ENCODE measurements at places on chromosomes 13 and 19.

- DNase-seq, result no peak
Measured at GRCh38 chr13:28631801-28632200, 27.1 kb upstream of the POMP start.

DNA sequence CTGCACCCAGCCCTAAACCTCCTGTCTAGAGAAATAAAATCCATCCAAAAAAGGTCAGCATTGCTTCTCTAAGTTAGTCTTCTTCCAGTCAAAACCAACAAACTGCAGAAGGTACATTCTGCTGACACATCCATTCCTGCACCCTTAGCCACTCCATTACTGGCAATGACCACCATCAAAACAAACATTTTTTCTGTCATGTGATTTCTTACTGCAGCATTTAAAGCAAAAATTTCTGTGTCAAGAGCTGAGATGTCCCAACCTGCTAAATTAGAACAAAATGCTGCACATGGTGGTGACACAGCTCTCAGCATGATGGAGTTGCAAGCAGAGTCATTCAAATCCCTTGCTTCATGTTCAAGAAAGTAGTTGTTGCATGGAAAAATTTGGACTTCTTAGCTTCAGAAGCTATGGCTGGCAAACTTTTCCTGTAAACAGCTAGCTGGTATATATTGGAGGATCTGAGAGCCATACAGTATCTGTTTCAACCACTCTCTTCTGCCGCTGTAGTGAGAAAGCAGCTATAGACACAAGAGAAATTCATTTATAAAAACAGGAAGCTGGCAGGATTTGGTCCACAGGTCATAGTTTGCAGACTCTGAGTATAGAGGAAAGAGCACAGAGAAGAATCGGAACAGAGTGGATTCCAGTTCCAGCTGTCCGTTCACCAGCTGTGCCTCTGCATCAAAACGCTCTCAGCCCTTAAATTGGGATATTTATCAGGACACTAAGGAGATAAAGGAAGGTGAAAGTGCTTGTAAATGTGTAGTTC is 17.4 kb downstream of the RUBCNL start:
- DNase-seq, result no peak

GRCh38 chr13:42239161-42239560 is 32.8 kb upstream of the AKAP11 start:
- no peak for DNase-seq

DNA sequence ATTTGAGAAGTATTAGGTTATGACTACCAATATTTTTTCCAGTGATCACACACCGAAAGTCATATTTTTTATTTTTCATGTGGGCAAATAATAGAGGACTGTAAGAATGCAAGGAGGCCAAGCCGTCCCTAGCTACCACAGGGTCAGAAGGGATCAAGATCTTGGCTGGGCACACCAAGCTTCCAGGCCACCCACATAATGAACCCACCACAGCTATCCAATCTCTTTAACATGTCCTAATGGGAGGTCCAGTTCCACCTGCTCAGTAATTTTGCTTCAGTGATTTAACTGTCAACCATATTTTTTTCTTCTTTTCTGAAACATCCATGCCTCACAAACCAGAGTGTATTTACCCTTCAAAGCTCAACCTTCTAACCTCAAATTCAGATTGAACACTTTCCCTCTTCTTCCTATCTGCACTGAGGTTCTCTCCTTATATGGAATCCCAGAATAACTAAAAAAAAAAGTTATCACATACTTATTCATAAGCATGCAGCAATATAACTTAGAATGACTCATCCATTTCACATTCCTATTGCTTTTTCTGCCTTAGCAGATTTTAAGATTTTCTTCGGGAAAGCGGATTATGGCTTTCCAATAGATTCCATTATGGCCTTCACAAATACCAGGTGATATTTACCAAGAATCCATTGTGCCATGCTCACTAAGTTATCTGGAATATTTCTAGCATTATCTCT is 12.2 kb downstream of the ARGLU1 start:
- DNase-seq, result no peak

- DNase-seq, result no peak
Measured at GRCh38 chr13:99214232-99214631, 13.6 kb downstream of the UBAC2 start.

GRCh38 chr19:47156861-47157430 is 26.3 kb downstream of the SAE1 start:
- DNase-seq, result no peak

- no peak for DNase-seq
Measured at GRCh38 chr13:98173431-98174152, 3.5 kb downstream of the RNF113B start.

DNA sequence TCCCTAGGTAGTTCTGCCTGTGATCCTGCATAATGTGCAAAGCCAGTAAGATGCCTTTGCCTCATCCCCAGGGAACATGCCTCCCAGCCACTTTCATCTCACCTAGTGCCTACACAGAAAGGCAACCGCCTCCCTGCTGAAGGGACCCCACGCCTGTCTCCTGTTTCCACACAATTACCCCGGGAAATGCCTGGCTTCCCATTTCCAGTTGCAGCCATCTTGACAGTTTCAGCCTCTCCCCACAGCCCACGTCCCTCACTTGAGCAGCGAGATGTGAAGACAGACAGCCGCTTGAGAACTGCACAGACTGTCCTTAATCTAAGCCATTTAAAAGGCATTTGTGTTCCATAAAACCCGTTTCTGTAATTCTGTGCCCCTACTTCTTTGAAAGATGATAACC is 4.7 kb upstream of the UQCRFS1 start:
- no peak for DNase-seq

DNA sequence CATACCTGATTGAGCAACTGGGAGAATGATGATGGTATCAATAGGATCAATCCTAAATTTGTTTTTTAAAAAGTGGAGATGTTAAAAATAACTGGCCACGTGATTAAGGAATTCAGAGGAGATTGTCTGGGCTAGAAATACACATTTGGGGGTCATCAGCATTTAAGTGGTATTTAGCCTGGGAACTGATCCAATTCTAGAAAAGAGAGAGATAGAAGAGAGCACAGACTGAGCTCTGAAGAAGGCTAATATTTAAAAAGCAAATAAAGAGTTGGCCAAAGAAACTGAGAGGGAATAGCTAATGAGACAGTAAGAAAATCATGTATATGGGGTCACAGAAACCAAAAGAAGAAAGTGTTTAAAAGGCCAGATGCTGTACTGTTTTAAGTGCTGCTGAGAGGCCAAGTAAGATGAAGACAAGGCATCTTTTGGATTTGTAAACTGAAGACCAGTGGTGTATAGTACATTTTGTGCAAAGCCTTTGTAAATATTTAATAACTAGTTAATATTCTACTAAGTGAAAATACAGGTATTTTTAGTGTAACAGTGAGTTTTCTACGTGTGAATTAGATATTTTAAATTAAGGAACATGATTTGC is 40.2 kb downstream of the UBL3 start:
- no peak for DNase-seq

GRCh38 chr19:35346193-35347052 is 1.3 kb upstream of the FFAR1 start:
- DNase-seq, result no peak

DNA sequence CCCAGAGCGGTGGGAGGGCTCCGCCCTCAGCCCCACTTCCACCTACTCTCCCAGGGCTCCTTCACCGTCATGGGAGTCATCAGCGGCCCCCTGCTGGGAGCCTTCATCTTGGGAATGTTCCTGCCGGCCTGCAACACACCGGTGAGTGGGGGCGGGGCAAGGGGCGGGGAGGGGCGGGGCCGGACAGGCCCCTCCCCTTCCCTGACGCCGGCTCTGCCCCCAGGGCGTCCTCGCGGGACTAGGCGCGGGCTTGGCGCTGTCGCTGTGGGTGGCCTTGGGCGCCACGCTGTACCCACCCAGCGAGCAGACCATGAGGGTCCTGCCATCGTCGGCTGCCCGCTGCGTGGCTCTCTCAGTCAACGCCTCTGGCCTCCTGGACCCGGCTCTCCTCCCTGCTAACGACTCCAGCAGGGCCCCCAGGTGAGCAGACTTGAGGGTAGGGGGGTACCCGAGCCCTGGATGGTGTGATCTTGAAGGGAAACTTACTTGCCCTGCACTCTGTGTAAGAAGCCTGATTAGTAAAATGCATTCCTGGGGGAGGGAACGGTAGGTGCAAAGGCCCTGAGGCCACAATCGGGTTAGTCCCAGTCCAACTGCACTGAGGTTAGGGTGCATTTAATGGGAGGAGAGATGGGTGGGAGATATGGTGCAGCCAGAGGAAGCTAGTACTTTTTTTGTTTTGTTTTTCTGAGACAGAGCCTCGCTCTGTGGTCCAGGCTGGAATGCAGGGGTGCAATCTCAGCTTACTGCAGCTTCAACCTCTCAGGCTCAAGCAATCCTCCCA is 12.1 kb downstream of the SLC5A5 start:
- DNase-seq, result no peak

DNA sequence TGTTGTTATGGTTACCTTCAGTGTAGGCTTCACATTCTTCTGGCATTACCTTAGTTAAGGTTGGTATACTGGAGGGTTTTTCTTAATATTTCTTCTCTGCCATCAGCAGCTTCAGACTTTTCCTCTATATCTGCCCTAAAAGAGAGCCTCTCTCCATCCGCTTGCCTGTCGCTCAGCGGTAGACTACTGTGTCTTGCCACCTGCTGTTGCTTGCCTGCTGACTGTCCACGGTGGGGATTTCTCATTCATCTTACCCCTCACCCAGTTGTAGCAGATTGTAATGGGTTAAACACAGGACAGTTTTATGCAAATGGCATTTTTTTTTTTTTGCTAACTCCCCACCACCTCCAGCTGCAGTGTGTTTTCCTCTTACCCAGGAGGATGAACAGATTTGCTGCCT is 577.2 kb downstream of the SLITRK5 start:
- no peak for DNase-seq

DNA sequence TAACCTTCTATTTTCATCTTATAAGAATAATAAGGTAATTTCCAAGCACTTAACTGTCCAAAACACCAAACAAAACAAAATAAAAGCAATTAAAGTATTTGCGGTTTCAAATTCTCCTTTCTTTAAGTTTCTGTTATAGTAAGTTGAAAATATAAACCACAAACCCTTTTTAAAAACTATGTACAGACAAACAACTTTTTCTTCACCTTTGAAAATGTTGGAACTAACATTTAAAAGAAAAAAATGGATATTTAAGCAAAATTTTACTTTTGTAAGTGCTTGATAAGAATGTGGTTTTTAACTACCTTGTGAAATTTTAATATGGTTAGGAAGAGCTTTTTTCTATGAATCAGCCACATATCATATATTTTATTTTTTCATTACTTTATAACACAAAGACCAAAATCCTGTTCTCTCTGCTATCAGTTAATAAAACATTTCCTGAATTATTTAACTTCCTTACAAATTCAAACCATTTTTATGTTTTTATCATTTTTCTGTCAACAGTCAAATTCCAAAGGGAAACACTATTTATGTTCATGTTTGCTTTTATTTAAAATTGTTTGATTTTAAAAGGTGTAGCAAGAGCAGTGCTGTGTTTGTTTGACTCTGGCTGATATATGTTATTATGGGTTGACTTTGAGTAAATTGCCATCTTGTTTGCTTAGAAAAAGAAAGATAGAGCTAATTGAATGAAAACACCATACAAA is 554.1 kb upstream of the KLHL1 start:
- no peak for DNase-seq

DNA sequence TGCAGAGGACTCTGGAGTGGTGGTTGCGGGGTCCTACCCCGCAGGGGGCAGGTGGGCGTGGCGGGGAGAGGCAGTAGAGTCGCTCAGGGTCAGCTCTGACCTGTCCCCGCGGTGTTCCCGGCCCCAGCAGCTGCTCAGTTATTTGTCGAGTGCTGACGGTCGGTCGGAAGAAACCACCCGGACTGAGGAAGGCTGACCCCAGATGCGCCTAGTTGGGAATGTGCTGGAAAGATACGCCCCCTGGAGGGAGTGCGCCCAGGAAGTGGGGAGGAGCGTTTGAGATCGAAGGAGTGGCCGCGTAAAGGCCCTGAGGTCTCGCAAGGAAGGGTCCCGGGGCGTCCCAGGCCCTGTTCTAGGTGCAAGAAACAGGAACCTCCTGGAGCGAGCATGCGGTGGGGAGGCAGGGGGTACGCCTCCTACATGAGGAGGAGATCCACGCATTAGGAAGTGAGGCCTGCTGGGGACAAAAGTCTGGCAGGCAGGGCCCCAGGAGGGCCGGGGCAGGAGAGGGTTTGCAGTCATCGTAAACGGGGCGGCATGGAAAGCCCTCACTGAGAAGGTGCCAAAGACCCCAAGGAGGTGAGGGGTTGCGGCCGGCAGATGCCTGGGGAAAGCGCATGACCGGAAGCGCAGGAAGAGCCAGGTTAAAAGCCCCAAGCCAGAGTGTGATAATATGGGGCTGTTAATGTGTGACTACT is 9.2 kb downstream of the CCDC8 start:
- no peak for DNase-seq

GRCh38 chr13:76707360-76707759 is 178.8 kb downstream of the KCTD12 start:
- DNase-seq, result no peak

- DNase-seq, result no peak
Measured at GRCh38 chr19:17227798-17228367, 1.9 kb downstream of the OCEL1 start.

GRCh38 chr13:83151308-83151660 is 731.0 kb downstream of the SLITRK1 start:
- no peak for DNase-seq

- no peak for DNase-seq
Measured at GRCh38 chr19:5991244-5991838, 13.4 kb upstream of the RANBP3 start.

DNA sequence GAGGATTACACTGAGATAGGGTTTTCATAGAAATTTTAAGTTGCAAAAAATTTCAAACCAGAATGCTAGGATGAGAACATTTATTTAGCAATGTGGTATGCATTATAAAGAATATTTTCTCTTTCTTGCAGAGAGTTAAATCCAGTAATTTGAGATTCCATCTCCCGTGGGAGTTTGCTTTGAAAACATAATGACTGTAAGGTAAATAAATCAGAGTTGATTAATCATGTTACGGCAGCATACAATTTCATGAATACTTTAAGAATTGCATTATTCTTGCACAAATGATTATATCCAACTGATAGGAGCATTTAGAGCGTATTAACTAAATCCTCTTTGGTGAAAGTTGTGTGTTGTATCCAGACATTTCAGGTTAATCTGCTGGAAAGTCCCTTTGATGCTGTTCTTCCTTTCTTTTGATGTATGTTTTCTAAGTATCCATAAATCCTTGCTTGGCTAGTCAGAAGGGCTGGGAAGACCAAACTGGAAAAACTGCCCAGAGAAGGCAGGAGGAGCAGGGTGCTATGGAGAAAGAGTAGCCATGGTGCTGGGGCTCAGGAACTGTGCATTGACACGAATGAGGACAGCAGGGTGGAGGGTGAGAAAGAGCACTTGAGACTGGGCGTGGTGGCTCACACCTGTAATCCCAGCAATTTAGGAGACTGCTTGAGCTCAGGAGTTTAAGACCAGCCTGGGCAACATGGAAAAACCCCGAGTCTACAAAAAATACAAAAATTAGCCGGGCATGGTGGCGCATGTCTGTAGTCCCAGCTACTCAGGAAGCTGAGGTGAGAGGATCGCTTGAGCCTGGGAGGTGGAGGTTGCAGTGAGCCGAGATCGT is 4.8 kb upstream of the GJA3 start:
- no peak for DNase-seq

GRCh38 chr13:86870444-86870843 is 800.7 kb upstream of the SLITRK5 start:
- no peak for DNase-seq

- no peak for DNase-seq
Measured at GRCh38 chr19:58398545-58398944, 3.1 kb downstream of the RNF225 start.

GRCh38 chr13:97188207-97188606 is 33.9 kb upstream of the MBNL2 start:
- DNase-seq, result no peak
